ENCODE measurements at places on chromosomes 5 and 9.

DNA sequence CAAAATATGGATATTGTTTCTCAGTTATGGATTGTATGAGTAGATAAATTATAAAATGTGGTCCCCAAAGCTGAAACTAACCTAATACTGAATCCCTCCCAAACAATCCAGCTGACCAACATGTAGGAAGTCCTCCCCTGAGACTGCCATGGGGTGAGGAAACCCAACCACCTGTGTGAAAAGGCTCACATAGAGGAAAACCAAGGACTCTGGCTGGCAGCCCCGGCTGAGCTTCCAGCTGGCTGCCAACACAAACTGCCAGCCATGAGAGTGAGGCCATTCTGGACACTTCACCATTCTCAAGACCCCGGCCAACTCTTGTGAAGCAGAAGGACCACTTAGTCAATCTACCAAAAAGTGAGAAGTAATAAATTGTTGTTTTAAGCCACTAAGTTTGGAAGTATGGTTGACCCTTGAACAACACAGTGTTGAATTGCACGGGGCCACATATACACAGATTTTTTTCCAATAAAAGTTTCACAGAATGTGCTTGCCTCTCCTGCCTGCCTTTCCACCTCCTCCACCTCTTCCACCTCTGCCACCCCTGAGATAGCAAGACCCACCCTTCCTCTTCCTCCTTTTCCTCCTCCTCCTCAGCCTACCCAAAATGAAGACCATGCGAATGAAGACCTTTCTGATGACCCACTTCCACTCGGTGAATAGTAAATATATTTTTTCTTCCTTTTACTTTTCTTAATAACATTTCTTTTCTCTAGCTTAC, 15.3 kb upstream of the NRG2 start:
- no peak for DNase-seq

DNA sequence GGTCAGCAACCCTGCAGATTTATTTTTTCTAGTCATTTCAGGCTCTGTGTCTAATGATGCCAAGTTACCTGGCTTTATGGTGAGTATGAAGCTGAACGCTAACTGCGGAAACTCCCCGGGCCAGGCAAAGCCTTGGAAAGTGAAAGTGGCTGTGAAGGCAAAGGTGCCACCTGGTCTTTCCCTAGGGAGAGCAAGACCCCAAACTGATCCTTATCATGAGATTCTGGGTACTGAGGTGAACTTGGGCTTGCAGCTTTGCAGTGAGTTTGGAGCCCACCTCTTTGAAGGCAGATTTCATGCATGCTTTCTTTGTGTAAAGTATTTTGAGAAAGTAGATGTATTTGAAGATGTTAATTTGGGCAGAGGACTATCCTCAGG, 63.3 kb downstream of the CARTPT start:
- no peak for DNase-seq

GRCh38 chr9:78292716-78293497, 4.0 kb upstream of the PSAT1 start:
- DNase-seq: no peak

- DNase-seq: no peak
Measured at GRCh38 chr5:139228201-139228803, 30.1 kb upstream of the SIL1 start.

GRCh38 chr5:172312286-172312685, 28.7 kb upstream of the UBTD2 start:
- DNase-seq: no peak

DNA sequence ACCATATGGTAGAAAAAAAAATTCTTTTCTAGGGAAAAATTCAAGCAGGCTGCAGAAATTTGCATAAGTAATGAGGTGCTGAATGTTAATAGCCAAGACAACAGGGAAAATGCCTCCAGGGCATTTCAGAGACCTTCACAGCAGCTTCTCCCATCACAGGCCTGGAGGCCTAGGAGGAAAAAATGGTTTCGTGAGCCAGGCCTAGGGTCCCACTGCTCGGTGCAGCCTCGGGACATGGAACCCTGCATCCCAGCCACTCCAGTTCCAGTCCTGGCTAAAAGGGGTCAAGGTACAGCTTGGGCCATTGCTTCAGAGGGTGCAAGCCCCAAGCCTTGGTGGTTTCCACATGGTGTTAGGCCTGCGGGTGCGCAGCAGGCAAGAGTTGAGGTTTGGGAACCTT, 436.0 kb upstream of the SMC2 start:
- no peak for DNase-seq

GRCh38 chr5:88778736-88779135, 104.2 kb downstream of the MEF2C start:
- DNase-seq: no peak

GRCh38 chr9:95286151-95286550, 31.4 kb downstream of the FANCC start:
- no peak for DNase-seq

GRCh38 chr5:92962752-92963151, 618.3 kb downstream of the NR2F1-AS1 start:
- no peak for DNase-seq

DNA sequence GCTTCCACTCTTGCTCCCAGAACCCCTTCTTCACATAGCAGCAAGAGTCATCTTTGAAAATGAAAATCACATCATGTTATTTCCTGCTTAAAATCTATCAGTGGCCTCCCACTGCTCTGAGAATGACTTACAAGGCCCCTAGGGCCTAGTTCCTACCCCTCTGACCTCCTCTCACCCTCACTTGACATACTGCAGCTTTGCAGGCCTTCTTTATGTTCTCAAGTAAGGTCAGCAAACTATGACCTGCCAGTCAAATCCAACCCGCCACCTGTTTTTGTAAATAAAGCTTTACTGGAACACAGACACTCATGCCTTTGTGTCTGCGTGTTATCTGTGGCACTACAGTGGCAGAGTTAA, 185.7 kb downstream of the NR3C1 start:
- no peak for DNase-seq

DNA sequence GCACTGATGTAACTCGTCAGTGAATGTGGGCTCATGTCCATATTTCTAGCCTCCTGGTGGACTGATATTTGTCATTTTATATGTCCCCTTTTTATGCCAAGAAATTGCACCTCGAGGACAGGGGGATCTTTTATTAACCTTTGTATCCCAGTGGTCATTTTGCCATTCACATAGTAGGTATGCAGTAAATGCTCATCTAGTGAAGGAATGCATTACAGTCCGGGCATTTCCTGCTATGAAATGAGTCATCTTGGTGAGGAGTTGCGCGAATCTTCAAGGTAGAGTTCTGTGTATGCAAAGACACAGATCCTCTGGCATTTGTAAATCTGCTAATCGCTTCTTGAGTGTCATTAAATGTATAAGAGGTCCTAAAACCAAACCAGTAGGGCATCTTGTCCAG, 755.5 kb upstream of the ADAMTS16 start:
- DNase-seq: no peak

DNA sequence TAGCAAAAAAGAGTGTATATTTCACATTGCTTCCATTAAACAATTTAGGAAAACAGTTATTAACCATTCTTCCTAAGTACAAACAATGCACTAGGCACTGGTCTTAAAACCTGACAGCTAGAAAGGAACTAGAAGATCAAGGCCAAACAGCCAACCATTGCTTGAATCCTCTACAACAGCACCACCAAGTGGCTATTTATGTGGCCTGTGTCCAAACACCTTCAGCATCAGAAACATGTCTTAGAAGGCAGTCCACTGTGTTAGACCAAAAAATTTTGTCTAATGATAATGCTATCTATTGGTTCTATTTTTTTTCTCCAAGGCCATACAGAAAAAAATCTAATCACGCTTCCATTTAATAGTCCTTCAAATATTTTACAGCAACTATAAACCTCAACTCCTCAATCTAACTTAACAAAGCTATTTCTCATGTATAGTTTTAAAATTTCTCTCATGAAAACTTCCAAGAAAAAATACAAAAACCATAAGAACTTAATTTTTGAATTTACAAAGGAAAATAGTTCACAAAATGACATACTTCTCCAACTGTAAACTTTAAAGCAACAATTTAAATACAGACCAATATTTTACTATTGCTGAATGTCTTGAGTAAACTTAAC, 36.1 kb downstream of the CAAP1 start:
- no peak for DNase-seq

DNA sequence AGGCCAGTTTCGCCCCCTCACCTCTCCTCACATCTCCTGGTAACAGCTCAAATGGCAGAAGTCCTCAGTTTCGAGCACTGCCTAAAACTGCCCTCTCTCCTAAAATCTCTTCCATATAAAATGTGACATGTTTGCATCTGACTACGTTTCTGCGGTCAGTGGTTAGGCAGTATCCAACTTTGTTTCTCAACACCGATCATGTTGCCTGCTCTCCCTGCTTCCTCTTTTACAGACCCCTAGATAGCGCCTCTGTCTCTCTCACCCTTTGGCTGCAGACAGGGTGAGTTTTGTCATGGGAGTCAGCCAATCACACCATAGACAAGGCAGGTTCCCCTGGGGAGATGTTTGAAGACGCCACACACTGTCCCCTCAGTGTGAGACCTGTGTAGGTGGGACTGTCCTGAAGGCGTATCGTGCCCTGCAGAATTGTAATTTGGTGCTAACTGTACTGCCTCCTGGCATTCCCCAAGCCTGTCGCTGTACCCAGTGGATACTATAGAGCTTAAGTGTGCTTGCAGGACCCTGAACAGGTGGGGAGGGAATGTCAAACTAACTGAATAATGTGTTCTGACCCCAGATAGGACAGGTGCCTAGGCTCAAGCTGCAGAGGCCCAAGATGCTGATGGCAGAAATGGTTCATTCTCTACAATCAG, 1.1 kb downstream of the HEXB start:
- no peak for DNase-seq

DNA sequence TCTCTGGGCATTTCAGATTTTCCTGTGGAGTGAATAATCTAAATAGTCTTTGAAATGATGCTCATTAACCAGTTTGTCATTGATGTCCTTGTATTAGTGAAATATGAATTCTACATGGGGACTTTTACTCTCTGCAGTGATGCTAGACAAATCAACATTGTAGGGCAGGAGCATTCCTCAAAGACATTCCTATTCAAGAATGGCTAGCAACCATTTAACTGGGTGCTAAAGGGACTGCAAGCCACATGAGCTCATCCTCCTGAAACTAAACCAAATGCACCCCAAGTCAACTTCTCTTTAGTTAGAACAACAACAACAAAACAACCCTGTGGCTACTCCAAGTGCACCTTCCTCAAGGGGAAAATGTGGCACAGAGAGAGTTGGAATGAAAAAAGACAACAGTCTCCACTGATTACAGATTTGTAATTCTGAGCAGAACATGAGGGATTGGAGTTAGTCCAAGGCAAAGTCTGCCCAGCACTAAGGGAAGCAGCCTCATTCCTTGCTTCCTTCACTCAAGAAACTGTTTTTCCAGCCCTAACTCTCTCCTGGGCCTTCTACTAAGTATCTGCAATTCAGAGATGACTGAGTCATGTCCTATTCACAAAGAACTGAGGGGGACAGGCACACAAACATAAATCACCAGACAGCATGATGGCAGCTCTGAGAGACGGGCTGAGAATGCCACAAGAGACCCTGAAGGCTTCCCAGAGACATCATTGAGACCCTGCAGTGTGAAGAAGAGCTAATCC, 82.0 kb upstream of the WWC1 start:
- no peak for DNase-seq

- no peak for DNase-seq
Measured at GRCh38 chr5:107672211-107673038, 1.7 kb upstream of the EFNA5 start.

DNA sequence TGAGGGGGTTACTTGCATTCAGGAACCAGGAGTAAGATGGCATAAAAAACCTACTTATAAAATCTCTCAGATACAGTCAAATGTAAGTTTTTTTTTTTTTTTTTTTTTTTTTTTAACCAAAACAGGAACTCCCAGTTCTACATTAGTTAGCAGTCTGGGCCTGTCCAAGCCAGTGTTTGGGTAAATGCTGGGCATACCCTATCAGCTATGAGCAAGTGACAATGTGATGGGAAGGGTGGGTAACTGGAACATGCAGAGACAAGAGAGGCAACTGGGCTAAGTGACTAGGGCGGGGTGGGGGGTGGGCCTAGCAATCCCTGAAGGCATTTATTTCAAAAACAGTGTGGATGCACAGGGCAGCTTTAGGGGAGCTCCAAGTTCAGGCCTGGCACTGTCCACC, 2.3 kb downstream of the NMRK1 start:
- DNase-seq: no peak

- no peak for DNase-seq
Measured at GRCh38 chr9:85202596-85202995, 533.1 kb downstream of the NTRK2 start.
